ENCODE measurements at places on chromosomes 5 and 9.
A peak's percentile ranks its signal among the peaks of the same experiment; 100 is the strongest.

DNA sequence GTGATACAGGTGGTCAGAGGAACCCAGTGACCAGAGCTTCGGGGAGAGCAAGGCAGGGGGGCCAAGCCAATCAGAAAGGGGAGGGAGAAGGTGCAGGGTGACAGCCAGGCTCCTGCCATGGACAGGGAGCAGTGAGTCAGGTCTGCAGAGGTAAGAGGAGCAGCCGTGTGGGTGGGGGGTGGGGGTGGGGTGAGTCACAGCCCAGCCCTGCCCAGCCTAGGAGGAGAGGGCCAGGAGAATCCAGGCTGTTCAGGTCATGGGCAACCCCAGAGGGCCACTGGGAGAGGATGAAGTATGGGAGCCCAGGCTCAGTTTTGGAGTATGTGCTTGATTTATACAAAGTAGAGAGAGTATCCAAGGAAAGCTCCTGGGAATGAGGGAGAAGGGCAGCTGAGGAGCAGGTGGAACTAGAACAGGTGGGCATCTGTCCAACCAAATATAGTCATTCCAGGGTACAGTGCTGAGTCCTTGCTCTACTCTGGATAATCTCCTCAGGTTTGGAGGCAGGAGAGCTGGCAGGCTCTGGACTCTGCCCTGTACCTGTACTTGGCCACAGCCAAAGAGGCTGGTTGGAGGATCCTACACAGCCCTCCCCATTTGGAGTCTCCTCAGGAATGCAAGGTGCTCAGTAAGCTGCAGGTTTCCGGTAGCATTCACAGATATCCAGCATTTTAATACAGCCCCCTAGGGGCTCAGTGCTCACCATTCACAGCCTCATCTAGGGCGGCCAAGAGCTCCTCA lies 1.6 kb downstream of the HBEGF start:
- no peak for DNase-seq

- no peak for DNase-seq
Measured at GRCh38 chr5:24363789-24364481, 280.8 kb downstream of the CDH10 start.

DNA sequence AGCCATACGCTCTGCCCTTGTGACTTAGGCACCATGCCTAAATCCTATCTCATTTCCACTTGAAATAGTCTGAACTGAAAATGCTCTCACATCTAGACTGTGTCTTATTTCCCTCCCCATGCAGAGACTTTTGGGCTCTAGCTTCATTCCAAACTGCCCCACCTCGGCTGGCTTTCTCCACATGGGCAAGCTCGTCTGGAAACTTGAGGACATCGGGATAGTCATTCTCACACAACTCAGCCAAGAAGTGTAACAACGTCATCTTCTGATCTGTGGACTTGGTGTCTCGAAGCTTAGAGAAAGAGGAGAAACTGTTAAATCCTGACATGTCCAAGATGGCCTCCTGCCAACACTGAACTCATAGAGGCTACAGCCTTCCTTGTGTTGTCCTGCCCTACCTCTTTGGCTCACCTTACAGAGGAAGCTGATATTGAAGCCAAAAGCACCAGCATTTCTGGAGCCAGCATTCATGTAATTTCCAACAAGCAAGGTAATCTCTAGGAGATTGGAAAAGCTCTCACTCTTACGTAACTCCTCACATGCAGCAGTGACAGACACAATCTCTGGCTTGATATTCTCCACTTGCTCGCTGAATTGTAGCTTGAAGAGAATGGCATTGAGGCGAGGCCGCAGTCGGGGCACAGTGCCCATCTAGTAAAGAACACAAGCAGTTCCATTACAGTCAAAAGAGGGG lies 39.6 kb downstream of the PCDHGC5 start:
- DNase-seq, result no peak

DNA sequence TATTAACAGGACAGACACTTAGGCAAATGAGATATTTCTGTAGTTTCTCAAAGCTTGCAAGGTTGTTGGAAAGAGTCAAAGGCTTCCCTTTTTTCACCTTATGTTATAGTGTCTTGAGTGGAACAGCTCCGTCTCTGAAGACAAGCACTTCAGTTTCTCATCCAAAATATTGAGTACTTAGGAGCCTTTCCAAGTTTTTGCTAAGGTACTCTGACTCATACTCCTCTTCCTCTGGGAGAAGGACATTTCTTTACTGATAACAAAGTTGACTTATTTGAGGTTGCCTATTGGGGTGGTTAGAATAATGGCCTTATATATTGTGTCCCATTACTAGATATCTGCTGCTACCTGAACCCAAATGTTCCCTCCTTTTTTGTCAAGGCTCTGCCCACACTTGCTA lies 869.6 kb downstream of the MAT2B start:
- DNase-seq, result no peak

GRCh38 chr9:74557571-74557970 lies 60.4 kb downstream of the RORB start:
- no peak for DNase-seq

DNA sequence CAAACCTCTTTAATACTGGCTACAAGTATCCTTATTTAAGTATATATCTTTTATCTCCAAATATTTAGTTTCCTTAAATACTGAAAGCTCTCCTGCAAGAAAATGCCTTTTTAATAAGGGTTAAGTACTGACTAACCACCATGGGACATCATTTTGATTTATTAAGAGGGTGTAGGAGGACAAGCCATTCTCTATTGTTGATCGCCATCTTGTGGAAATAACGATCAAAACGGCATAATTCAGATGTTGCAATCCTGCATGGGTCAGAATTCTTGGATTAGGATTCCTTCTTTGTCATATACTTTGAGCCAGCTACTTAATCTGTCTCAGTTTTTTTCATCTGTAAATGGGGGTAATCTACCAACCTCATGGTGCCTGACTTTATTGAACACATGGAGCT lies 28.7 kb upstream of the C5orf46 start:
- DNase-seq, result no peak

- DNase-seq, result no peak
Measured at GRCh38 chr9:129682381-129682780, 16.9 kb downstream of the PRRX2 start.

DNA sequence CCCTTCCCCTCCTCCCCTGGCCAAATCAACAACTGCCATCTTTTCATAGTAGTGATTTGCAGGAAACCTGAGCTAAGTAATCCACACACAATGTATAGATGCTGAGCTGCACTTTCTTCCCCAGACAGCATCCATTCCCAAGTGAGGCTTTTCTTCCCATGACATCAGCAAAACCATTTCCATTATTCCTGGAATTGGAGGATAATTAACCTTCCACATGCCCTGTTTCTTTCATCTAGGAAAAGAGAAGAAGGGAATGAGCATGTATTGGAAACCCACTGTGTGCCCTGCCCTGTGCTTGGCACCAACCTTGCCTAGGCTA lies 268.0 kb downstream of the ZSWIM6 start:
- no peak for DNase-seq

GRCh38 chr9:70352356-70352755 lies 62.1 kb downstream of the KLF9 start:
- no peak for DNase-seq

- peak; percentile 21 for DNase-seq
Measured at GRCh38 chr5:669111-669841, 23.9 kb downstream of the TPPP start.

- DNase-seq, result no peak
Measured at GRCh38 chr5:5105531-5105930, 34.6 kb upstream of the ADAMTS16 start.

DNA sequence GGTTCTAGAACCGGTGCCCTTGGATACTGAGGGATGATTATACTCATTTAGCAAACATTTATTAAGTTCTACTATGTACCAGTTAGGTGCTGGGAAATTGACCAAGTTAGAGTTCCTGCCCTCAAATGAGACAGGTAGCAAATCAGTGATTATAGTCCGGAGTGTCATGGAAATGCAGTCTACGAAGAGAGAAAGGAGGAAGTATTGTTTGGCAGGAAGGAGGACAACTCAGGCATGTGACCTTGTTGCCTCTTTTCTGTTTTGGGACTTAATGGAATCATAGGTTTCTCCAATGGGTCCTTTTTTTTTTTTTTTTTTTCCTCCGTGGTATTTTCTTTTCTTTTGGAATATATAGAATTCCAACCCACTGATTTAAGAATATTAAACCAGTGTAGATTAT lies 28.0 kb downstream of the OSTF1 start:
- DNase-seq, result no peak

DNA sequence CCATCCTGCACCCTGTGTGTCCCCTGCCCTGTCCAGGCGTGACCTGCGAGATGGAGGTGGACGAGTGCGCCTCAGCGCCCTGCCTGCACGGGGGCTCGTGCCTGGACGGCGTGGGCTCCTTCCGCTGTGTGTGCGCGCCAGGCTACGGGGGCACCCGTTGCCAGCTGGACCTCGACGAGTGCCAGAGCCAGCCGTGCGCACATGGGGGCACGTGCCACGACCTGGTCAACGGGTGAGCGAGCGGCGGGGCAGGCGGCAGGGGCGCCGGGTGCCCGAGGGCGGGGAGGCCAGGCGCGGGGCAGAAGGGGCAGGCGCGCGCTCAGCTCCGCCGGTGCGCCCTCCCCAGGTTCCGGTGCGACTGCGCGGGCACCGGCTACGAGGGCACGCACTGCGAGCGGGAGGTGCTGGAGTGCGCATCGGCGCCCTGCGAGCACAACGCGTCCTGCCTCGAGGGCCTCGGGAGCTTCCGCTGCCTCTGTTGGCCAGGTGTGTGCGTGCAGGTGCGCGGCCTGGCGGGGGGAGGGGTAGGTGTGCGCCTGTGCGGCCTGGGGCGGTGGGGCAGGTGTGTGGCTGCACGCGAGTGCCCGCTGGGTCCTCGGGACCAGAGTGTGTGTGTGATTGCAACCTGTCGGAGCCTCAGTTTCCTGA lies 10.0 kb downstream of the CRB2 start:
- no peak for DNase-seq

DNA sequence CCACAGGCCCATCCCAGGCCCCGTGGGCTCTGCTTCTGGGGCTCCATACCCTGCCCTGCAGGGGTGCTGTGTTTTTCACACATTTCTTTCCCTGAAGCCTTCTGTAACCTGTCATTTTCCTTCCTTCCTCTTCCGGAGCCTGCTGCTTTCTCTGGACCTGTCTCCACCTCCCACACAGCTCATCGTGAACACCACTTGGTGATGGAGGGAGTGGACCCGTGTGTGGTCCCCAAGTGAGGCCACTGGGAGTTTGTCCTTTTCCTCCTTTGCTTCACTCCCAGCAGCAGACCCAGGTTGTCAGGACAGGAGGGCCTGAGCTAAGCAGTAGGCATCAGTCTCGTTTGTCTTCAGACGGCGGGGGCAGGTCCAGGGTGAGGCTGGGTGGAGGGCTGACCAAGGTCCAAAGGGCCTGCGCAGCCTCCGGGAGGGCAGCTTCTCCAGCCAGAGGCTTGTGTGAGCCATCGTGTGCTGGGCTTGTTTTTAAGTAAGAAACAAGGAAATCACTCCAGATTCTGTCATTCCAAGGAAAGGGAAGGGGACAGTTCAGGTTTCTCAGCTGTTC lies 5.8 kb upstream of the POMT1 start:
- no peak for DNase-seq

DNA sequence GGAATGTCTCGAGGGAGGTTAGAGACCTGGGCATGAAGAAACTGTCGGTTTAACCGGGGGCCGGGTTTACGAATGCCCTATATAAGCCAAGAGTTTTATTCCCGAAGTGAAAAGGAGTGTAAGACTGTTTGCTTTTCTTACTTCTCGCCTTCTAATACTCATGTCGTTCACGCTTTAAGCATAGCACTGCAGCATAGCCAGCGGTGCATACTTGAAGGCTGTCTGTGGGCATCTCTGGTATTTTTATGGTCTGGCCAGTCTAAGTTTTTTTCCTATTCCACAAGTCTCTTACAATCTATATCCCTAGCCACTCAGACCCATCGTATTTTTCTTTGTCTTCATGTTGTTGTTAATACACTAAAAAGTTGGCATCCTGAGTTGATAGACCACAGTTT lies 1.2 kb downstream of the UHRF2 start:
- DNase-seq, result no peak

DNA sequence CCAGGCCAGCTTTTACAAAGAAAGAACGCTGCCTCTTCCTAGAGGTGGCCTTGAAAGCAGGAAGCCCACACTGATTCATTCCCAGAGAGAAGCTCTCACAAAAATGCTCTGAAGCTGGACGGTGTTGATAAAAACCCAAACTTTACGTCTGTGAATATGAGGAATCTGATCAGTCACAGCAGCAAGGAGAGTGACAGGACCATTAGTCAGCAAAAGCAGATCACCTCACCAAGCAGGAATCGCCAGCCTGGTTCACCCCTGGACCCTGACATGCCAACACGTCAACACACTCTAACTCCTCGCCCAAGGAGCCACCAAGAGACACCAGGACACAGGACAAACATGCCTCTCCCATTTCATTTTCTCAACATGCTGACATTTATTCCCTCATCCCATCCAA lies 70.6 kb upstream of the ZNF622 start:
- DNase-seq, result no peak

DNA sequence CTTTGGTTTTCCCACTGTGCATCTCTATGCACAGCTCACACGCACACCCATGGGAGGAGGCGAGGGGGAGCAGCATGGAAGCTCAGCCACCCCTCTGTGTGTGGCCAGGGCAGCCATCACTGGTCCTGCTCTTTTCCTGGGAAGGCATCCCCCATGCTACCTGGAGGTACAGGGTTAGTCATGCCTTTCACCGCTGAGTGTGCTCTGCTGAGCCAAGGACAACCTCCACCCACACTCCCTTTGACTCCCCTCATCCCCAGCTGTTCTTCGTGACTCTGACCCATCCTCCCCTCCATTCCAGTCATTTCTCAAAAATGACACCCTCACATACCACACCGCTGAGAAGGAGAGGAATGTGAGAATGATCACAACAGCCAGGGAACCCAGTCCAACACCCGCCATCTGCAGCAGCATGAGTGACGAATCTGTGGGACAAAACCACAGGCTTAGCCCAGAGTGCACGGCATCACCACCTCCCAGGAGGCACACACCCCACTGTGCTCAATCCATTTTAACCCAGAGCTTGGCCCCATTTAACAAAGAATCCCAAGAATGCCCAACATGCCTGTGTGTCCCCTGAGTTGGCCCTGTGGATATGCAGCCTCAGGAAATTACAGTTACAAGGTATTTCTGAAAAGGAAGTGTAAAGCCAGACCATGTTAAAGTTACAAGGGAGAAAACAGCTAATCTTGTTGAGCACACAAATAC lies 133.4 kb downstream of the SUSD1 start:
- DNase-seq, result no peak

DNA sequence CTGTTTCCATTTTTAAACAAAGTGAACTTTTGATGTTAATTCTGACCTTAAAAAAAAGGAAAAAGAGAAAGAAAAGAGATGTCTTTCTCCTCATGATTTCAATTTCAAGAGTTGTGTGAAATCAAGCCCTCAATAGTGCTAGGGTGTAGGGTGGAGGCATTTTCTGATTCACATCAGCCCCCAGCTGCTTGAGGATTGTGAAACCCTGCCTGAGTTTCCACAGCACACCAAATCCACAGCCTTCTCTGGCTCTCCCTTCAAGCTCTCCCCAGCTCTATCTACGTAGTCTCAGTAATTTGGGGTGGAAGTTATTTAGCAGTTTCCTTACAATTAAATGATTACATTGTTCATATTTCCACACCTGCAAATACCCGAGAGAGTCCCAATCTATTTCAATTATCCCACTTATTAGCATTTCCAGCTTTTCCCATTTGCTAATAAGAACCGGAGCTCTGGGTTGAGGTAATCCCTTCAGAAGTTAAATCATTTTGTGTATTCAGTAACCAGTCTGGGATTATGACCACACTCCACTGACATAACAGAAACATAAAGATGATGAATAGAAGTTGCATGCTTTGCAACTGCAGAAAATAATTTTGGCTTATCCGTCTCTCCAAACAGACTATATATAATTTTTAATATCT lies 54.9 kb downstream of the MTX3 start:
- no peak for DNase-seq

GRCh38 chr5:113188436-113188835 lies 211.8 kb downstream of the DCP2 start:
- DNase-seq, result no peak

All from naive B cell (primary cell).